ENCODE measurements at places on chromosomes 7 and 10. TPM values are rescaled to one million over a fixed set of nuclear protein-coding genes. Genes with fewer than 3 reads are reported as not detected.

The CYP2E1 gene
- 3.8 TPM for total RNA-seq

DNA sequence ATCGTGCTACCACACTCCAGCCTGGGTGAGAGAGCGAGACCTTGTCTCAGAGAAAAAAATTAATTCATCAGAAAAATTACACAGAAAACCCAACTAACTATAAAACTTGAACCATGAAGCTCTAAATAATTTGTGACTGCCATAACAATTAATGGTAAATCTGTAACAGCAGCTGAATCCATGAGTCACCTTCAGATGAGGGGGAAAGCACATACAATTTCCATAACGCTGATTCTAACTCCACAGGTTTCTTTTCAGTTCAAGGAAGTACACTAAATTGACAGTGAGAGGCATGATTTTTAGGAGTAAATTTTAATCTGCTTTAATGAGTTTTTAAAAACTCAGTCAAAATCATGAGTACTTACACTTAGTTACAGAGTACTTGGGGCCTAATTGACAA, 120.1 kb upstream of the NOBOX start:
- no peak for DNase-seq

DNA sequence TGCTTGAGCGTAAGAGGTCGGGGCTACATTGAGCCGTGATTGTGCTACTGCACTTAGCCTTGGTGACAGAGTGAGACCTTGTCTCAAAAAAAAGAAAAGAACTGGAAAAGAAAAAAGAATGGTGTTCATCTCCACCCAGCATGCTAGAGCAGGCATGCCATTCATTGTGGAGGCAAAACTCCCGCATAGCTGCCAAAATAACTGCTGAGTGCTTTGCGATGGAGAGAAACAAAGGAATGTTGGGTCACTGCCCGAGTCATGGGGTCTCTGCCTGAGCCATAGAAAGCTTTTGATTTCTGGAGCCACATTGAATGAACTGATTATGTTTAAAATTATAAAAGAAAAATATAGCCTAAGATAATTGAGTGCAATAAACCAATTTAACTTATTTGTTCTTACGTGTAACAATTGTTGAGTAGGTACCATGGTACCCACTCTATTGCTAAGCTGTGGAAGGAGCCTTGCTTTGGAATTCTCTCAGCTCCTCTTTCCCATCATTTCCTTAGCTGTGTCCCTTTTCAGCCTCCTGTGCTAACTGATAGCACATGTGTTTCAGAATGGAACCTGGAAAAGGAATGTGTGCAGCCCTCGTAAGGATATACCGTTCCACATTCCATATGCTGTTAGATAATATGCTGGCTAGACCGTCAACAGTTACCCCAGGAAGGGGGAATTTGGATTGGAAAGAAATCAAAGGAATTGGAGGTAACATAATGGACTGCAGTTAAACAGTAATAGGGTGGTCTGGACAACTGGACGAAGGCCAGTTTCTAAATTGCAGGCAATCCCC, 99.0 kb downstream of the KIAA1217 start:
- DNase-seq: no peak

GRCh38 chr7:4683884-4684565, 1.9 kb downstream of the FOXK1 start:
- no peak for DNase-seq

GRCh38 chr10:119360181-119360921, 153.0 kb downstream of the GRK5 start:
- DNase-seq: no peak

The LDB3 gene
- 1.3 TPM for total RNA-seq

DNA sequence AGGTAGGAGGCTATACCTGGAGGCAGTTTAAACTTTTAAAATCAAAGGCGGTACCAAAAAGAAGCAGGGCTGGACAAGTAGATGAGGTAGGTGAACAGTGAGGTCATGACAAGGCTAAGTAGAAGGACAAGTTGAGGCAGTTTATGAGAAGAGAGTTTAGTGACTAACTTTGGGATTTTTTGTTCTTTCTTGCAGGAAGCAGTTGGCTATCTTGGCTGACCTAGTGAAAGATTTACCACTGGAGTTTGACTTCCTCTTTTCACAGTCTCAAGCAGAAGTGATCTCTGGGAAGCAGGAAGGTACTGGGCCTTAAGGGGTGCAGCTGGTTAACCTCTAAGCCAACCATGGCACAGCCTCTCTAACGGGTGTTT, 26.3 kb downstream of the ENTPD7 start:
- no peak for DNase-seq

- no peak for DNase-seq
These were observed 109.8 kb upstream of the AGR3 start for GRCh38 chr7:16991551-16991950.

The ANKRD61 gene
- 0.45 TPM for total RNA-seq

The FANK1 gene
- total RNA-seq: 0.42 TPM

- DNase-seq: no peak
These were observed 153.4 kb downstream of the SORCS1 start for GRCh38 chr10:107011105-107011504.

DNA sequence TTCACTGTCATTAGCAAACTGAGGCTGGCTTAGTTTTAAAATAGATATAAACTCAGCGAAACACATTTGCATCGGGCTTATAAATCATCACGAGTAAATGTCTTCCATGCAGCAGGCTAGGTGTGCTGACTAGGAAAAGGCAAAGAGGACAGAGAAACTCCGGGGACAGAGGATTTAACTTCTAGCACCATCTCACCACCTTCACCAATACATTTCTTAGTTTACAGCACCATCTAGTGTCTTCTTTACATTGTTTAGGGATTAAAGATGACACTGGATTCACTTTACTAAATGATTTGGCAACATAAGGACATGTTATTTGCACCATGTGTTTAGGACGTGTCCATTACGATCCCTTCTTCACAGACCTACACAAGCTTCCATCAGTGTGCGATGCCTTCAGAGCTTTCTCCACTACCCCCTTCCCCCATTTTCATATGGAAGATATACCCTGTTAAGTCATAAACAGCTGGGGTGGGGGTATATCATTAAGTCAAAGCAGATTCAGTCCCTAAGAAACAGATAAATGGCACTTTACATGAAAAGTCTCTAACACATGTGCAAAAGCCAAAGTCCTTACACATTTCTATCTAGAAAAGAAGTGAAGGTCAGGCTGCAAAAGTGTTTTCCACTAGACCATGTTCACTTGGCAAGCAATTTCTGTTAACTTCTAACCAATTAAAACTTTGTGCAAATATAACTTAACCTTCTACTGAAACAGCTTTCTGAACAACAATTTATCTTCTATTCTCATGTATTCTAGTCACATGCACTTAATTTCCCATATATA, 103.3 kb downstream of the GRB10 start:
- DNase-seq: no peak

The ERVW-1 gene
- total RNA-seq: not detected

The NACAD gene
- 6.2 TPM for total RNA-seq

The CHCHD1 gene
- 17.7 TPM for total RNA-seq

GRCh38 chr10:32295027-32295426, 51.9 kb downstream of the EPC1 start:
- no peak for DNase-seq

DNA sequence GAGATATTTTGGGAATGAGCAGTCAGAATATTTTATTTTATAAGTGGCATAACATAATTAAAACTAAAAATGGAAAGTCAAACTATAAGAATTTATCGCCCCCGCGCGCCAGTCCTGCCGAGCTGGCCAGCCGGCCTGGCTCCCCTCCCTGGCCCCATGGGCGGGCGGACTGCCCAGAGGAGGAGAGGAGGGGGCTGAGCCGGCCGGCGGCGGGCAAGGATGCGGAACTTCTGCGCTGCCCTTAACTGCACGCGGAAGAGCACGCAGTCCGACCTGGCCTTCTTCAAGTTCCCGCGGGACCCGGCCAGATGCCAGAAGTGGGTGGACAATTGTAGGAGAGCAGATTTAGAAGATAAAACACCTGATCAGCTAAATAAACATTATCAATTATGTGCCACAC, 96.8 kb downstream of the DKK1 start:
- no peak for DNase-seq

The WDFY4 gene
- total RNA-seq: 10.1 TPM

The TACR2 gene
- 0.61 TPM for total RNA-seq

The ZNF853 gene
- 4.1 TPM for total RNA-seq

The OR9A2 gene
- not detected for total RNA-seq

DNA sequence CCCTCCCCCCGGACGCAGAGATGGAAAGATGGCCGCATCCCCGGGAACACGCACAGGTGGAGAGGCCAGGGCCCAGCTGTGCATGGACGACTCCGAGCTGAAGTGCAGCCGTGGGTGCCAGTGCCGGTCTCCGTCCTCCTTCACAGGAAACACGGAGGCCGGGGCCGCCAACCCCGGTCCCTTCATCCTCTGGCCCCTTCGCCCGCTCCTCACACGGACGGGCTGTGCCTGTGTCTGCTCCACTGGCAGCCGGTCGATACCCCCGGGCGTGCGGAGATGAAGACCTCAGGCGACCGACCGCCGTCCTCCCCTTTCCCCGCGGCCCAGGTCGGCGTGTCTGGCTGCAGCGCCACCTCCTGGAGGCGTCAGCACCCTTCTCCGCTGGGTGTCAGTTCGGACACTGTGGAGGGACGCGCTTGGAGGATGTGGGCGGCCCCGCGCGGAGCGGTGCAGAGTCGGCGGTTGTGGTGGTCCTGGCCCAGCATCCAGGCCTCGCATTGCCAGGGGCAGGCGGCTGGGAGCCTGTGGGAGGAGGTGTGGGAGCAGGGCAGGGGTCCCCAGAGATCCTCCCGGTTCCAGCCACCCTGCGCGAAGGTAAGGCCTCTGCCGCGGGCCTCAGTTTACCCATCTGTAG, 9.9 kb downstream of the ZNF511 start:
- DNase-seq: no peak

The HOXA4 gene
- total RNA-seq: 4.0 TPM

DNA sequence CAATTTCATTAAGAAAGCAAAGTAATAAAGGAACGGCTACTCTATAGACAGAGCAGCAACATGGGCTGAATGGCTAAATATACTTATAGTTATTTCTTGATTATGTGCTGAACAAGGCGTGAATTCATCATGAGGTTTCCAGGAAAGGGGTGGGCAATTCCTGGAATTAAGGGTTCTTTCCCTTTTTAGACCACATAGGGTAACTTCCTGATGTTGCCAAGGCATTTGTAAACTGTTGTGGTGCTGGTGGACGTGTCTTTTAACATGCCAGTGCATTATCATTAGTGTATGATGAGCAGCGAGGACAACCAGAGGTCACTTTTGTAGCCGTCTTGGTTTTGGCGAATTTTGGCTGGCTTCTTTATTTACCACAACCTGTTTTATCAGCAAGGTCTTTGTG, 28.5 kb upstream of the ZMYND11 start:
- DNase-seq: no peak

- no peak for DNase-seq
These were observed 9.2 kb downstream of the CPA2 start for GRCh38 chr7:130275826-130276297.

Data from mesenteric fat pad (tissue), 1 donor.